Activated CD4-positive, alpha-beta T cell treated with anti-CD3 and anti-CD28 coated beads, Interleukin-2, amount 50 U/mL, for 24 hours (primary cell): ENCODE measurements at places on chromosomes 3 and 15.

DNA sequence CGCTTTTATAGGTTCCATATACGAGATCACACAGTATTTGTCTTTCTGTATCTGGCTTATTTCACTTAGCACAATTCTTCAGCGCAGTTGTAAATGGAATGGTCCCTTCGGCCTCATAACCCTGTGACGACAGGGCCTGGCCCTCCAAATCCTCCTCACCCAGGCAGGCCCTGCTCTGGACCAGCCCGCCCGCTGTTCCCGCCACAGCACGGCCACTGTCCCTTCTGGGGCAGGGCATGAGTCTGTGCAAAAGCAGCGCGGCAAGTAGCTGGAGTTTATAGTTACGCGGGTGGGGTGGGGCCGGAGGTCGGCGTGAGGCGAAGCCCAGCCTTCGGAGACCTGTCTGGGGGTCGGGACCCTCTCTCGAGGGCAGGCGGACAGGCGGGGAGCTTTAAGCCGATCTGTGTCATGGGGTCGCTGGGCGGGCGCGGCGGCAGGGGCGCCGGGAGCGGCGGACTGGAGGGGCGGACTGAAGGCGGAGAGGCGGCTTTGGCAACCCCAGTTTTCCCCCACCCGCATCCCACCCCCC, 543 bp downstream of the ARPIN start:
- DNase-seq, result no peak

DNA sequence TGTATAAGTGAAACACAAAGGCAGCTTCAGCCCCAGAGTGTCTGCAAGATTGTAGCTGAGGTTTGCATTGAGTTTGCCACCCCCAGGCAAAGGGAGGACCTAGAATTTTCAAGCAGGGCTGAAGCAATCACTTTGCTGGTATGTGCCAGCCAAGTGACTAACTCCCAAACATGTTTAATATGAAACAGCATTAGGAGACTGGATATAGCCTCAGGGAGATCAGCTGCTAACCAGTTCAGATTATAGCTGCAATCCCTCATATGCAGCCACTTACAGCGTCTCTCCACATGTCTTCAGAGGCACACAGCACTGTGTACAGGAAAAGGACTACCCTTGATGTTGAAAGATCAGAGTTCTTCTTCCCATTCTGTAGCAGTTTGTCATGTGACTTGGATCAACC, 38.4 kb upstream of the PPP2R3A start:
- no peak for DNase-seq

- DNase-seq, result no peak
Measured at GRCh38 chr3:114440700-114441099, 146.9 kb downstream of the TIGIT start.

- DNase-seq, result no peak
Measured at GRCh38 chr3:145429546-145429945, 731.4 kb downstream of the PLOD2 start.

- no peak for DNase-seq
Measured at GRCh38 chr15:25727116-25727515, 136.0 kb downstream of the ATP10A start.

GRCh38 chr3:122298239-122298638, 26.8 kb upstream of the CSTA start:
- no peak for DNase-seq

GRCh38 chr3:143935678-143936077, 35.9 kb upstream of the DIPK2A start:
- DNase-seq, result no peak

DNA sequence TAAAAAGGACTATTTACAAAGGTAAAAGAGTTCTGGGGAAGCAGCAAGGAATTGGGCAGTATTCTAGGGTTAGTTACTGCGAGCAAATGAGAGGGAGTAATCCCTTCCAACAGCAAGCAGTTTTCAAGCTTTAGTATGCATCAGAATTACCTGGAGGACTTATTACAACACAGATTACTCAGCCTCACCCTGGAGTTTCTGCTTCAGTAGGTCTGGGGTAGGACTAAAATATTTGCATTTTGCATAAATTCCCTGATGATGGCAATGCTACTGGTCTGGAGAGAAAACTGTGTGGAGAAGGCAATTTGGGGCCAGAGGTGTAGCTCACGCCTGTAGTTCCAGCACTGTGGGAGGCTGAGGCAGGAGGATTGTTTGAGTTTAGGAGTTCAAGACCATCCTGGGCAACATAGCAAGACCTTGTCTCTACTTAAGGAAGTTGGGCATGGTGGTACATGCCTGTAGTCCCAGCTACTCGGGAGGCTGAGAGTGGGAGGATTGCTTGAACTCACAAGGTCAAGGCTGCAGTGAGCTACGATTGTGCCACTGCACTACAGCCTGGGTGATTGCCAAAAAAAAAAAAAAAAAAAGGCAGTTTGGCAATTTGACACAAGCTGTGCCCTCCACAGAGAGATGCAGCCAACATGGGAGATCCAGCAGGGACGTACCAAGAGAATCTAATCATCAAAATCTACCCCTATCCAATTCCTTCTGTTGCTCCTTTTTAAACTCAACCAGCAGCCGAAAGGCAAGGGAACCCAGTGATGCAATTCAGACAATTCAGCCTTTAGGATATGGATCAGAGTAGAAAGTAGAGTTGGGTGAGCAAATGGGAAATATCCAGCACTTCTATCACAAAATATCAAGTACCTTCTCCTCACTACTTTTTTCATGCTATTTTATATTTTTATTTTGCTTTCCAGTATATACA, 27.1 kb upstream of the AP4E1 start:
- no peak for DNase-seq

- no peak for DNase-seq
Measured at GRCh38 chr3:34312684-34313083, 514.3 kb downstream of the PDCD6IP start.

DNA sequence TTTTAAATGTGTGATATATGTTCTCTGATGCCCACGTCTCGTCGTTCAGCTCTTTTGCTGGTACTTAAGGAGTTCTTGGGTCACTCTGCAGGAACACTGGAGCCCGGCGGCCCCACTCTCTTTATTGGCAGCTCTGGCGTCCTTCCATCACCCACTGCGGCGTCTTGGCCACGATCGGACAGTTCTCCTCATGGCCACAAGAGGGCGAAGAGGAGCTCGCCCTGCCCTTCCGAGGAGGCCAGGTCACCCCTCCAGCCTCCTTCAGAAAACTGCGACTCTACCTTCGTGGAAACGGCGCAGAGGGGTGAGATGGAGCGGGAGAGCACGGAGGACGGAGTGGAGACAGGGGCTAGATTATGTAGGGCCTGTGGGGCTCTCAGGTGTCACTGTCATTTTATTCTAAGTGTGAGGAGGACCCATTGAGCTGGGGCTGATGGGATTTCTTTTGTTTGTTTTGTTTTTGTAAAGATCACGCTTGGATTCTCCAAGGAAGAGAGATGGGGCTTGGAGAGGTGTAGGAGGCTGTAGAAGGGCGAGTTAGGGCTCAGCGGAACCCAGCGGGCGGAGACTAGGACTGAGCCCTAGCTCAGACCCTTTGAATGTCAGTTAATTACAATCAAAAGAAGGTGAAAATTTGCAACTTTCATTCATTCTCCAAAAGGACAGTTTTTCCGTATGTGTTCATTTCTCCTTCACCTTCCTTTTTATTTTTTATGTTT, 28.0 kb upstream of the GABRA5 start:
- DNase-seq, result no peak

- no peak for DNase-seq
Measured at GRCh38 chr3:135565546-135565945, 400.0 kb upstream of the PPP2R3A start.

DNA sequence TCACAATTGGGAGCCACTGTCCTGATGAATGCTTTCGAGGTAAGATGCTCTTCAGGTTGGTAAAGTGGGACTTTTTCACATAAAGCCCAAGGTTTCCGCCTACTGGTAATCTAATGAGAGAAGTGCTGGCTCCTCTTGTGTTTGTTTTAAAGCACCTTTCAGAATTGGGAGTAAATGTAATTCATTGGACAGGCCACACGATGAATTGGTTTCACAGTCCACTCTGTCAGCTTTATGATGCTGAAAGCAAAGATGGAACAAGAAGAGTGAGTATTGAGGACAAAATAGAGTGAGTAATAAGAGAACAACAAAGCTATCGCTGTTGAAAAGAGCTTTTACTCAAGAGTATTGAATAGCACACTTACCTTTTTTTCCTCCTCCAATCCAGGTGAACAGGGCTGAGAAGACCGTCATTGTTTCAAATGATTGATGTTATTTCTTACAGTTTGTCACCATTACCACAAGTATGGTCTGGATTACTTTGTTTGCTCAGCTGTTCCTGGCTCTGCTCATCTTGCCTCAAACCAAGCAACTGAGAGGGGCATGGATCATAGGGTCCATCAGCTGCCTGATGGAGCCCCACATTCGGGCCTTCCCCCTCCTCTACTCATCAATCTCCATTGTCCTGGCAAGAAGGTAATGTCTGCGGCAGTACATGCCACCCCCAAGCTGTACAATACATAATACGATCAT, 136.1 kb upstream of the CNTN4 start:
- DNase-seq, result no peak

- no peak for DNase-seq
Measured at GRCh38 chr15:31353931-31354330, 27.3 kb downstream of the KLF13 start.

DNA sequence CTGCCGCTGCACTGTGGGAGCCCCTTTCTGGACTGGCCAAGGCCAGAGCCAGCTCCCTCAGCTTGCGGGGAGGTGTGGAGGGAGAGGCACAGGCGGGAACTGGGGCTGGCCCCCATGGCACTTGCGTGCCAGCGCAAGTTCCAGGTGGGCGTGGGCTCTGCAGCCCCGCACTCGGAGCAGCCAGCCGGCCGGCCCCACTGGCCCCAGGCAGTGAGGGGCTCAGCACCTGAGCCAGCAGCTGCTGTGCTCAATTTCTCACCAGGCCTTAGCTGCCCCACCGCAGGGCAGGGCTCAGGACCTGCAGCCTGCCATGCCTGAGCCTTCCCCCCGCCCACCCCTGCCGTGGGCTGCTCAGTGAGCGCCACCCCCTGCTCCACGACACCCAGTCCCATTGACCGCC, 4.6 kb upstream of the GPR156 start:
- no peak for DNase-seq

GRCh38 chr3:31448035-31448881, 84.5 kb upstream of the STT3B start:
- no peak for DNase-seq

GRCh38 chr15:47987461-47987860, 133.3 kb upstream of the SLC24A5 start:
- no peak for DNase-seq

DNA sequence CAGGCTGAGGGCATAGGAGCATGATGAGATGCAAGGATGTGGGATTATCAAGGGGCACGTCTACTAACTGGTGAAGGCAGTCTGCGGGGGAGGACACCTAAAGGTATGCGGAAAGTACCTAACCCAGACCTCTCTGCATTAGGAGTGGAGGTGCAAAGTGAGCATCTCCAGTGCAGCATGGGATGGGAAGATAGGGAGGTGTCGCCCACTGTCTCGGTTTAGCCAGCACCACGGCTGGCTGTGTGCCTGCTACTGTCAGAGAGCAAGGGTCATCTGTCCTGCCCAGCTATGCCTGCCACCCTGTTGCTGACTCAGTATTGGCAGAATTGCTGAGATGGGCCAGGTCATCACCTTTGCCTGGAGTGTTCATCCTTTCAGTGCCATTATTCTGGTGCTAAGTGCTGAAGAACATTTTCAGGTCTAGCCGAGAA, 40.1 kb downstream of the OXNAD1 start:
- DNase-seq, result no peak

- no peak for DNase-seq
Measured at GRCh38 chr3:128398586-128398985, 68.1 kb downstream of the DNAJB8 start.

GRCh38 chr3:113439606-113440005, 1.7 kb downstream of the CFAP44 start:
- no peak for DNase-seq

GRCh38 chr3:134326760-134327593, 47.3 kb downstream of the AMOTL2 start:
- DNase-seq, result no peak

DNA sequence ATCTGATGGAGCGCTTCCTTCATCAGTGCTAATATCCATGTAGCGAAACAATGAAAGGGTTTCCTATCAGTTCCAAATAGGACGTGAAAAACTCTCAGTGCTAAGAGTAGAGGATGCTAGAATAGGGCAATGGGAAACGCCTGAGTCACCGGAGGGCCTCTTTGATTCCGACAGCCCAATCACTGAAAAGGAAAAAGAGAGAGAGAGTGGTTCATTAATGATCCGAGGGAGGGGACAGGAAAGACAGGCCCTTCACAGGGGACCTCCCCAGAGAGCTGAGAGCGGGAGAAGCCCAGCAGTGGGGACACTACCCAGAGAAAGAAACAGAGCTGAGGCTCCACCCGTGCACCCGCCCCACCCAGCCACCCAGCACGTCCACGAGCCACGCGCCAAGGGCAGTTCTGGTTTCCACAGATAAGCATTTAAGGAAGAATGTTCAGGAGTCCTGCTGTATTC, 76.9 kb downstream of the RPN1 start:
- DNase-seq, result no peak

DNA sequence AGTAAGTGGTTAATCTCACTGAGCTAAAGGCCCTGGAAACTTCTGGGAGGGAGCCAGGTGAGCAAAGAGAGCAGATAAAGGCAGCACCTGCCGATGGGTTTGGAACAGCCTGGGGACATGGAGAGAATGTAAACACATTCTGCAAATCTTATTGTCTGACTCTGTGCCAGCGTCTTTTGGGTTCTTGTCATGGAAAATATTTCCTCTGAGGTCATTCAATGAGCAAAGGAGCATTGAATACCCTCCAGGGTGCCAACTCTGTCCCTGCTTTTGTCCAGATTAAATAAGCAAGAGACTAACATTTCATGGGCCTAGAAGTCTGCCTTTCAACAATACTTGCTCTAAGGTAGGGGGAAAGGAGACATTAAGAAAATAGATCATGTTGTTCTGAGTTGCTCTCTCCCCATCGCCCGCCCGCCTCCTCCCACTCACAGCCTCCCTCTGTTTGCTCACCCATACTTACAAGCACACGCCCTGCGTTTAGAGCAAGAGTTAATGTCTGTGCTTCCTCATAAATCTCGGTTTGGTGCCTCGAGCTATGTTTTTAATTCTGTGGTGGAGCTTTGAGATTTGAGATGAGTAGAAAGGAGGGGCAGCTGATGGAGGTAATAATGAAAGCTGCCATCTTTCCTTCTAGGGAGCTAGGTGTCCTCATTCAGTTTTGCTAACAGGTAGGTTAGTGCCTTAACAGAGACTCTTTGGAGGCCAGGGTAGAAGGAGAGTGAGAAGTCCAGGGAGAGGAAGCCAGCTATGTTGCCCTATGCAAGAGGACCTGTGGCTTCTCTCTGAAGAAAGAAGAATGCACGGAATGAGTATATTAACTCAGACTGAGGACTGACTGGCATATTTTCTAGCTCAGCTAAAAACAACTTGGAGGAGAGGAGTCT, 132.9 kb downstream of the TPRG1 start:
- no peak for DNase-seq

- no peak for DNase-seq
Measured at GRCh38 chr15:84840741-84841429, 23.7 kb downstream of the ALPK3 start.

DNA sequence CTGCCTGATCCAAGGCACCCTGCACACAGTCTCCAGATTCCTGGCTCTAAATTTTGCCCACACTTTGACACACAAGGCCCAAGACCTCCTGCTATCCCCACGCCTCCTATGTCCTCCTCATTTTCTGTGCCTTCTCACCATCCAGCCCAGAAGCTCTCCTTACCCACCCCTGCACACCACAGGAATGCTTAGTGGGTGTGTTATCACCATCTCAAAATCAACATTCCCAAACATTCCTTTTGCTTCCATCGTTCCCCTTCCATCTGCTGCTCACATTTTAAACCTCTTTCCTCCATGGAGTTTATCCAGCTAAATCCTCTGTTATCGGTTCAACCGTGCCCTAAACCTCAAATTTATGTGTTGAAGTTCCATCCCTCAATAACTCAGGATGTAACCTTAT, 43.9 kb downstream of the DGKG start:
- DNase-seq, result no peak
